ENCODE measurements at places on chromosomes 6 and 20. TPM values are rescaled to one million over a fixed set of nuclear protein-coding genes. Genes with fewer than 3 reads are reported as not detected.

GRCh38 chr6:139632840-139633239 lies 258.4 kb upstream of the CITED2 start:
- DNase-seq = no peak

The F13A1 gene
- 24.5 TPM for total RNA-seq

GRCh38 chr6:116596815-116597214 lies 19.5 kb upstream of the RSPH4A start:
- no peak for DNase-seq

DNA sequence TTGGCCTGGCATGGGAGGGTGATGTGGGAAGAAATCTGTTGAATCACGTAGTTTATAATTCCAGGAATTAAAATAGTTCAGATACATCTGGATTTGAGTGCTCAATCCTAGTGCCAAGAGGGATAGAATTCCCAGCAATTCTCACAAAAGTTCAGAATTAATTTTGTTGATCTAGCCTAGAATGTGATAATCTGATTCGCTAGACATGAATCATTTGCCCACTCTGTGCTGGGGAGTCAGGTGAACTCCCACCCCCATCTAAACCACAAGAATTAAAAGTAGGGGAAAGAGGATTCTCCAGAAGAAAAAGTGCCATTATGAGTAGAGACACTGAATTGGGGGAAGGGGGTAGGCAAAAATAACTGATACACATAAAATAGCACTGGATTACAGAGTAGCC lies 85.0 kb downstream of the LIN28B start:
- DNase-seq = no peak

The MSH5 gene
- 72.4 TPM for total RNA-seq

GRCh38 chr6:17169291-17169690 lies 67.4 kb downstream of the STMND1 start:
- DNase-seq = no peak

The IPCEF1 gene
- 1.0 TPM for total RNA-seq

- no peak for DNase-seq
These were observed 17.8 kb downstream of the SS18L1 start for GRCh38 chr20:62161347-62161746.

The TGM3 gene
- total RNA-seq = 1.8 TPM

- DNase-seq = no peak
These were observed 37.4 kb upstream of the RPL7L1 start for GRCh38 chr6:42841844-42842584.

- no peak for DNase-seq
These were observed 23.5 kb downstream of the TM9SF4 start for GRCh38 chr20:32132911-32133549.

- DNase-seq = no peak
These were observed 94.3 kb downstream of the CDC5L start for GRCh38 chr6:44481760-44482159.

GRCh38 chr6:118325220-118325860 lies 222.8 kb upstream of the PLN start:
- DNase-seq = no peak

The SLC32A1 gene
- not detected for total RNA-seq

The ARFRP1 gene
- total RNA-seq = 50.8 TPM
